ENCODE measurements at places on chromosomes 11 and 22.

- DNase-seq, result no peak
Measured at GRCh38 chr11:100910808-100911207, 218.8 kb downstream of the PGR start.

- peak; percentile 41 for DNase-seq
Measured at GRCh38 chr11:15826826-15827225, 529.5 kb downstream of the SOX6 start.

- DNase-seq, result no peak
Measured at GRCh38 chr11:130388607-130389205, 39.7 kb downstream of the ADAMTS8 start.

- no peak for DNase-seq
Measured at GRCh38 chr11:72405009-72405408, 29.3 kb downstream of the CLPB start.

DNA sequence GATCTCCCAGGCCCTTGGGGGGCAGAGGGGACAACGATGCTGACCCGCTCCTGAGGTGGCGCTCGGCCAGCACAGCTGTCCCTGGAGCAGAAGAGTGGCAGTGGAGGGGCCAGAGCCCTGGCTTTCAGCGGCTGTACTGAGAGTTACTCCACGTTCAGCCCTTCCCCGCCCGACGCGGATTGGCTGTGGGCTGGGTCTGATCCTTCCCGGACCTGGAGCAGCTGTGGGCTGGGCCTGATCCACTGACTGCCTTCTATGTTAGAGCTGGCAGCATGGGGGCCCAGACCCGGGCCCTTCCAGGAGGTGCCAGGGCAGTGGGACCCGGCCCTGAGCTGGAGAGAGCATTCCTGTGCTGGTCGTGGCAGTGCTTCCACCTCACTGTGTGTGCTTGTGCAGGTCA, 27.8 kb downstream of the YWHAH start:
- DNase-seq, result no peak

- no peak for DNase-seq
Measured at GRCh38 chr22:35128637-35129036, 62.7 kb downstream of the ISX start.

DNA sequence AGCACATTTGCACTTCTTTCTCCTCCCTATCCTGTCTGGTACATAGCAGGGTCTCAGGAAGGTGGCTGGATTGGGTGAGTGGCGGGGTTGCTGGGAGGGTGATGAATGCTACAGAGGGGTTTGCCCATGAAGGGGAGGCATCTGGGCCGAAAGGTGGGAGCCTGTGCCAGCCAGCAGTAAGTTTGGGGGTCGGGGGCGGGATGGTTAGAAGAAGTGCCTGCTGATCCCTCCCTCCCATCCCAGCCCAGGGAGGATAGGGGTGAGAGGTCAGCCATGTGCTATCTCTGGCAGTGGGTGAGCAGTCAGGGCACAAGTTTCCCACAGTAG, 2.8 kb downstream of the CD82 start:
- DNase-seq, result no peak

- DNase-seq, result no peak
Measured at GRCh38 chr11:17414317-17414737, 25.9 kb upstream of the KCNJ11 start.

DNA sequence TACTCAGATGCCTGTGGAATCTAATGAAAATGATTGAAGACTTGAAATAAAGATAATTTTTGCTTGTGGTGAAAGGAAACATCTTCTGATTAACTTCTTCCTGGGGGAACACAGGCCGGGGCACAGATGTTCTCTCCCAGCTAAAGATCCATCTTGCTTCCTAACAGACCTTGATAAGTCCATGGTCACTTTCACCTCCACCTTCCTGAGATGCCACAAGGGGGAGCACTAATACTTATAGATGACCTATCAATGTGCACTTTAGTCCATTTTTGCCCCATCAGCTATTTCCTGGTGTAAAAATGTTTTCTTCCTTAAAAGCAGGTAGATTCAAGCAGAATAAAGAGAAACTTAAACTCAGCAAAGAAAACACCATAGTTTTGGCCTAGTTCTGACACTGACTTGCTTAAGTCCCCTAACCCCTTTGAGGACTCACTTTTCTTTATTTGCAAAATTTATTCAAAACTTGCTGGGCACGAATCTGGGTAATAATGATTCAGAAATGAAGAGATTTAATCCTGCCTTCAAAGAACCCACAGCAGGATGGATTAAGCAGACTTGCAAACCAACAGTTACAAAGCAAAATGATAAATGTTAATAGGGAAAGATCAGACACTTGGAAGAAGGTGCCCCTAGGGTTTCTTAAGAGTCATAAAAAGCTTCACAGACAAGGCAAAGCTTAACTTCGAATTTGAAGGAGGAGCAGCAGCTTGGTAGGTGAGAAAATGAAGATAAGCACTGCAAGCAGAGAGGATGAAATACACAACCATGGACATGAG, 158.7 kb downstream of the RAB38 start:
- no peak for DNase-seq

- no peak for DNase-seq
Measured at GRCh38 chr11:131598305-131598704, 227.9 kb downstream of the NTM start.

DNA sequence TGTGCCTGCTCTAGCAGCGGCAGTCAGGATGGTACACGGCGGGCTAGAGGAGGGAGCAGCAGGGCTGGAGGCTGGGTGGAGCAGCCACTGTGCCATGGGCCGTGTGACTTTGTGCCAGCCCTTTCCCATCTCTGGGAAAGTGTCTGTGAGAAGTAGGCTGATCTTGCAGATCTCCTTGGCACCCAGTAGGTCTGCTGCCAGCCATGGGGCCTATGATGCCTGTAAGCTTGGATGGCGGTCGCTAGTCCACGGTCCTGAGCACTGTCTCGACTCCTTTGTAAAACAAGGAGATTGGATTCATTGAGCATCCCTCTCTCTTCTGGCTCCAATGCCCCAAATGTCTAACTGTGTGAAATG, 22.6 kb downstream of the AMPD3 start:
- DNase-seq, result no peak

- DNase-seq, result no peak
Measured at GRCh38 chr11:64348383-64349024, 8.5 kb downstream of the CCDC88B start.

- DNase-seq, result no peak
Measured at GRCh38 chr22:49184736-49185135, 642.9 kb downstream of the BRD1 start.

GRCh38 chr11:8650401-8650990, 32.0 kb downstream of the TRIM66 start:
- DNase-seq, result no peak

DNA sequence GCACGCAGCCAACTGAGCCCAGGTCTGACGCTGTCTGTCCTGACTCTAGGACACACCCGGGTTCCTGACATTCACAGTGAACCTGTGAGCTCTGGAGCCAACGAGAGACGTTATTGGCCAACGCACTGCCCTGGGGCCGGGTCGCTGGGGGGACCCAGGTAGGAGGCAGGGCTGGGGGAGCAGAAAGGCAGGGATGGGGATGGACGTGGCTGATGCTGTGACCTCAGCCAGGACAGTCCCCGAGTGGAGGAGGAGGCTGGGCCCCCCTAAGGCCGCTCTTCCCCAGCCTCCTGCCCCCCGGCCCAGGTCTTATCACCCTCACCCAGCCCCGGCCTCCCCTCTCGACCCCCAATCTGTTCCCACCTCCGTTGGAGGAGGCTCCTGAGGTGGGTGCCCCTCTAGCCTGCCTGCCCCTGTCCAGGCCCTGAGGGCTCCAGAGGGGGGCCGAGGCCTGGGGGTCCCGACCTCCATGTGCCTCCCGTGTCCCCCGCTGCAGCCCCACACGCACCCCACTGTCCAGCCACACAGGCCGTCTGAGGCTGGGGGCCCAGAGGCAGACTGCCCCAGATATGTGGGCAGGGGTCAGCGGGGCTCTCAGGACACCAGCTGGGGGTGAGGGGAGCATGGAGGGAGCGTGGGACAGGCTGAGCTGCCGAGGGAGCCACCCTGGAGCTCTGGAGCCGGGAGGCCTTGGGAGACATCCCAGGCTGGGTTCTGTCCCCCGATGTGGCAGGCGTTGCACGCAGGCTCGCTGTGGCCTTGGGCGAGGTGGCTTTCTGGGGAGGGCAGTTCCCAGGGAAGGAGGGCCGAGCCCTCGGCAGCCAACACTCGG, 29.2 kb upstream of the MUC5AC start:
- DNase-seq, result no peak

DNA sequence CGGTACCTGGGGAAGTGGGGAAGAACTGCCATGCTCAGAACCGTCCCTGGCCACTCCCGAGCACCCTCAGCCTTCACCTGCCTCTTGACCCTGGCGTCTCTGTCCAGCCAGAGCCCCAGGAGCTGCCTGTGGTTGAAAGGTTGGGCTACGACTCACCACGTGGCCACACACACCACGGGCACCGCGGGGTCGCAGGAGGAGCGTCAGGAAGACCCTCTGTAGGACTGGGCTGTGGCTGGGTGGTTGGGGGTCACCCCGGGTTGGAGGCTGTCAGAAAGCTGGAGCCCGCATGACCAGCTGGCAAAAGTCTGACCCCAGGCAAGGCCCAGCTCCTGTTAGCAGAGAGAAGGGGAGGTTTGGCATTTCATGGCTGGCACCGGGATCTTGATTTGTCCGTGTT, 11.5 kb downstream of the KRTAP5-5 start:
- DNase-seq, result no peak

DNA sequence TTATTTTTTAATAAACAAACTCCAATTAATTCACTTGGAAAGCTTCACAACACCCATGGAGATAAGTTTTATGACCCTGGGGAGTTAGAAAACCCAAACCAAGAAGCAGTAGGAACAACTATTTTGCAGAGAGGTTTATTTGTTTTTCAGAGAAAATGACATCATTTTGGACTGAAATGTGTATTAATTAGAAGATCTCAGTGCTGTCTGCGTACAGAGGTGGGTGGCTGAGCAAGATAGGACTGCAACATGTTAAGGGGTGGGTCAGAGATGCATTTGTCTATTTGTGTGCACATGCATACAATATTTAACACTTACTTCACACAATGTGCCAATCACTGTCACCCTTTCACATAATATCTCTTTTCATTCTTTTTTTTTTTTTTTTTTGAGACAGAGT, 1.1 kb downstream of the SCGB1A1 start:
- DNase-seq, result no peak

- no peak for DNase-seq
Measured at GRCh38 chr22:16834971-16835370, 9.8 kb upstream of the XKR3 start.

- DNase-seq, result no peak
Measured at GRCh38 chr11:88813233-88813915, 252.4 kb downstream of the GRM5 start.

GRCh38 chr11:70641369-70641768, 243.0 kb downstream of the CTTN start:
- no peak for DNase-seq

GRCh38 chr11:64534391-64534801, 56.6 kb upstream of the SLC22A12 start:
- DNase-seq, result no peak

DNA sequence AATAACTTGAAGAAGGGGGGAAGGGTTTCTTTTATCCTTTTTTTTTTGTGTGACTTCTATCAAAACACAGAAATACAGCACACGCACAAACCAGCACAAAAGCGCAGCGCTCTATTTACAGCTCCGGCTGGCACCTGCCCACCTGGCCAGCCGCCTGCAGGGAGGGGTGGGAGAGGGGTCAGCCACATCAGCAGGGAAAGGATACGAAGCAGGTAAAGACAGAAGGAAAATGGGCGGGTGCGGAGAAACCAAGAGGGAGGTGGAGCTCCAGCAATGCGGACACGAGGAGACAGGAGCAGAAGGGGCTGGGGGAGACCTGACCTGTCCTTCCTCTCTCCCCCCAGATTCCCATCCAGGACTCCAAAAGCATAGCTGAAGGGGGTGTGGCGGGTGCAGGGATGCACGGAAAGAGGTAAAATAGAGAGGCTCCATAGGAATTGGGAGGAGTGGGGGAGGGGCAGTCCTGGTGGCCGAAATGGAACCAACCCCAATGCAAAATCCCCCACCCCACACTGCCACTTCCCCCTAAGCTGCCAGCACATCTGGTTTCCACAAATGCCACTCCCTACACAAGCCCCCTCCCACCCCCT, 14.1 kb downstream of the CXCR5 start:
- no peak for DNase-seq

- DNase-seq, result no peak
Measured at GRCh38 chr11:94866231-94866822, 98.2 kb downstream of the AMOTL1 start.

DNA sequence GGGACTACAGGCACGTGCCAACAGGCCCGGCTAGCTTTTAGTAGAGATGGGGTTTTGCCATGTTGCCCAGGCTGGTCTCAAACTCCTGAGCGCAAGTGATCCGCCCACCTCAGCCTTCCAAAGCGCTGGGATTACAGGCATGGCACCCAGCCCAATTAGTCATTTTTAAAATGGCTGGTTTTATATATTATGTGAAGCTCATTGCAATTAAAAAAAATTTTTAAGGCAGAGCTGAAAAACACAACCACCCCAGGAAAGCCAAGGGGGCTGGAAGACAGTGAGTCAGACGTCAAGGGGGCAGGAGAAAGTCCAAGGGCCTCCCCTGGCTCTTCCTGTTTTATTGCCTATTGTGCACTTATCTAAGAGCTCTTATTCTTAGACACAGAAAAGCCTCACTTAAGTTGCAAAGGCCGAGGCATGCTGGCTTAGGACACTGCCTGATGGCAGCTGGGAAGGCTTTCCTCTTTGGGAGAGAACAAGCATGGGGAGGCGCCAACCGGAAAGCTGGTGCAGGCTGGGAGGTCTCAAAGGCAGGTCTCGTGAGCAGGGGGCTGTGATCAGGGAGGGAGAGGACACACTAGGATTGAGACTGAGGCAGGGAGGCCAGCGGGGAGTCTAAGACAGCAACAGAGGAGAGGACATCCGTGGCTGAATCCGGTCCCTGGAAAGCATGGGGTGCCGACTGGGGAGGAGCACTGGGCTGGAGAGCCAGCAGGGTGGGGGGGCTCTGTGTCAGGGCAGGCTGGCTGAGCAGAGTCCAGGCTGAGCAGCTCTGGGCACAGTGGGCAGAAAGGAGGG, 11.1 kb upstream of the OSM start:
- no peak for DNase-seq

DNA sequence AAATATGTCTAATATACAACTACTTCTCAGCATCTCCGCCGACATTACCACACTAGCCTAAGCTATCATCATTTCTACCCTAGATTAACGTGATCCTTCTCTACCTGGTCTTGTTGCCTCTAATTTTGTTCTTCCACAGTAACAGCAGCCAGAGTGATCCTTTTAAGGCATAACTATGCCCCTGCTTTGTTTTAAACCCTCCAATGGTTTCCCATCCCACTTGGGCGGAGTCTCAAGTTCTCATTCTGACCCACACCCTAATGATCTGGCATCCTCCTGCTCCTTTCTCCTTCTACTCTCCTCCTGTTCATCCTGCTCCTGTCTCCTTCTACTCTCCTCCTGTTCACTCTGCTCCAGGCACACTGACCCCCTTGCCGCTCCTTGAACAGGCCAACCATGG, 31.9 kb upstream of the POU2AF1 start:
- no peak for DNase-seq

- DNase-seq, result no peak
Measured at GRCh38 chr22:35891442-35891841, 137.2 kb downstream of the RBFOX2 start.

GRCh38 chr11:132685174-132685611, 847.1 kb downstream of the OPCML start:
- no peak for DNase-seq

Data from dorsolateral prefrontal cortex (tissue), 122 donors.